Activated T-cell treated with anti-CD3 and anti-CD28 coated beads, Interleukin-2, amount 50 U/mL, for 72 hours (primary cell): ENCODE measurements at places on chromosomes 5 and 9. TPM values are rescaled to one million over a fixed set of nuclear protein-coding genes. Genes with fewer than 3 reads are reported as not detected.

GFI1B gene
- total RNA-seq = not detected

NFX1 gene
- total RNA-seq = 31.2 TPM

PCDHA13 gene
- not detected for total RNA-seq

C9orf50 gene
- total RNA-seq = not detected

FAM219A gene
- total RNA-seq = 18.1 TPM

FOXD4L4 gene
- 0.14 TPM for total RNA-seq

AKNA gene
- 246 TPM for total RNA-seq

PCDHB16 gene
- total RNA-seq = not detected
